ENCODE measurements at places on chromosomes 2 and 18.

- no peak for DNase-seq
- no peak overlapping the region for H3K27ac ChIP-seq
- no peaks in the 10 kb centered on the region for H3K36me3 ChIP-seq
- no peaks in the 10 kb centered on the region for H3K27me3 ChIP-seq
- H3K4me1 ChIP-seq, result no peaks in the 10 kb centered on the region
Measured at GRCh38 chr2:209685963-209686362, 85.7 kb upstream of the UNC80 start.

DNA sequence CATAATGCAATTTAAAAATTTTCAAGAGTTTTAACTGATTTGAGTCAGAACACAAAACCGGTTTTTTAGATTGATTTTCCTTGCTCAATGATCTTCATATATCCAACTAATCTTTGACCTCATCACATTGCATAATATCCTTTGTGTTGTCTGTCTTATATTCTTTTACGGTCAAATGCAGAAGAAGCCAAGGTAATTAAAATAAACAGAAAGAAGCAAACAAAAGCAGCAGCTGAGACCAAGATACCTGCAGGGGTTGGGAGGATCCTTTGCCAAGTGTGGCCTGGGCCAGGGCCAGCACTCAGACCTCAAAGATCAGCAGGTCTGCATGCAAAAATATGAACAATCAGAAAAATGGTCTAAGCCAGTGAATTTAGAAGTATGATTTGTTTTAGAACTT lies 428.9 kb upstream of the NETO1 start:
- no peaks in the 10 kb centered on the region for H3K4me1 ChIP-seq
- no peaks in the 10 kb centered on the region for H3K27me3 ChIP-seq
- DNase-seq, result no peak
- H3K4me3 ChIP-seq, result no peak overlapping the region
- H3K27ac ChIP-seq, result no peak overlapping the region

DNA sequence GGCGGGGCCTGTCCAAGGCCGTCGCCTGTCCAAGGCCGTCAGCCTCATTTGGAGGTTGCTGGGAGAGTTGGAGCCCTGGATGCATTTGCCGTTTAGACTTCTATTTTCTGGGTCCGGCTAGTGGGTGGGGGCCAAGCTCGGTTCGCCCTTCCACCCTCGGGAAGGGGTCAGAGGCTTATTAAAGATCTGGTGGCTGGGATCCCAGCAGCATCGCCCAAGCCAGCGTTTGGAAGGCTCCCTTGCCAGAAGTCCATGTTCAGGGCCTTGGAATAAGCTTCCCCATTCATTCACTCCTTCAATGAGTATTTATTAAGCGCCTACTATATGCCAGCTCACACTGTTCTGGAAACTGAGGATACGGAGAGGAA lies 516 bp upstream of the DOCK10 start:
- peak overlapping the region; percentile 84 for H3K4me3 ChIP-seq
- H3K27me3 ChIP-seq, result no peaks in the 10 kb centered on the region
- H3K27ac ChIP-seq, result peak overlapping the region; percentile 20
- peaks cover 34% of the 10 kb centered on the region for H3K4me1 ChIP-seq

- DNase-seq, result no peak
- no peak overlapping the region for H3K4me3 ChIP-seq
- H3K27me3 ChIP-seq, result no peaks in the 10 kb centered on the region
- no peak overlapping the region for H3K27ac ChIP-seq
Measured at GRCh38 chr2:207970147-207970825, 55.0 kb downstream of the PLEKHM3 start.

- DNase-seq, result no peak
- no peaks in the 10 kb centered on the region for H3K36me3 ChIP-seq
- H3K27ac ChIP-seq, result no peak overlapping the region
- no peaks in the 10 kb centered on the region for H3K4me1 ChIP-seq
- H3K27me3 ChIP-seq, result no peaks in the 10 kb centered on the region
Measured at GRCh38 chr2:16861530-16861929, 195.9 kb upstream of the CYRIA start.

GRCh38 chr2:149387411-149387810 lies 57.0 kb downstream of the LYPD6 start:
- H3K27me3 ChIP-seq, result peaks cover 7% of the 10 kb centered on the region
- no peak overlapping the region for H3K27ac ChIP-seq
- DNase-seq, result no peak

- H3K36me3 ChIP-seq, result no peaks in the 10 kb centered on the region
- no peaks in the 10 kb centered on the region for H3K4me1 ChIP-seq
- H3K4me3 ChIP-seq, result no peak overlapping the region
- DNase-seq, result no peak
Measured at GRCh38 chr2:73611193-73611592, 31.0 kb downstream of the NAT8 start.

DNA sequence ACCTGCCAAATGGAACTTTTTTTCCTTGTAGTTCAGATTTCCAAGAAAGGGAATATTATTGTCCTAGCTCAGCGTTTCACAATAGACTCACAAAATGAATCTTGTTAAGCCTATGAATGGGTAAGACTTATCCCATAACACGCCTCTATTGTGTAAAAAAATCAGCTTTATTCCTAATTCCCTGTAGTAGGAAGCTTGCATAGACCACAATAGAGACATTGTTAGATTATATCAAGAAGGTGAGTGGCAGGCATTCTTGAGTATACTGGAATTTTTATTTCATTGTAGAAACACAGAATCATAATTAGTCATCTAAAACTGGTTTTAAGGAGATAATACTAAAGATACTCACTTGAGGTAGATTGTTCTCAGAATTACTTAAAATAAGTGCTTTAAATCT lies 46.5 kb upstream of the SLC30A6 start:
- no peak overlapping the region for H3K4me3 ChIP-seq
- H3K36me3 ChIP-seq, result peaks cover 70% of the 10 kb centered on the region
- DNase-seq, result no peak
- H3K27ac ChIP-seq, result no peak overlapping the region
- H3K27me3 ChIP-seq, result no peaks in the 10 kb centered on the region
- H3K4me1 ChIP-seq, result no peaks in the 10 kb centered on the region

- peaks cover 5% of the 10 kb centered on the region for H3K36me3 ChIP-seq
- H3K4me1 ChIP-seq, result no peaks in the 10 kb centered on the region
- no peak overlapping the region for H3K27ac ChIP-seq
- no peak for DNase-seq
Measured at GRCh38 chr2:58688813-58689212, 447.7 kb upstream of the FANCL start.

DNA sequence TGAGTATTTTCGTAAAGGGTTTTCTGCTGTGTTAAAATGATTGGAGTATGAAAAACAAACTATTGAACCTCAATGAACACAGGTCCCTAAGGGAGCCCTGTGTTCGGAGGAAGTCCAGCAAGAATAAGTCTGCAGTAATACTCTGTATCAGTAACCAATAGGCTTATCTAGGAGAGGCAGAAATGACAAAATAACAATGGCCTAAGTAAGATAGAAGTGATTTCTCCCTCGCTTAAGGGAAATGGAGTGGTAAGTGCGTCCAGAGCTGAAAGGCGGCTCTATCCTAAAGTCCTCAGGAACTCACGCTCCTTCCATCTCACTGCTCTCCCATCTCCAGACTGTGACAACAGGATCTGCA lies 29.3 kb upstream of the MFSD6 start:
- peaks cover 2% of the 10 kb centered on the region for H3K4me1 ChIP-seq
- H3K27ac ChIP-seq, result no peak overlapping the region
- no peaks in the 10 kb centered on the region for H3K36me3 ChIP-seq
- no peak overlapping the region for H3K4me3 ChIP-seq
- DNase-seq, result no peak
- H3K27me3 ChIP-seq, result no peaks in the 10 kb centered on the region

DNA sequence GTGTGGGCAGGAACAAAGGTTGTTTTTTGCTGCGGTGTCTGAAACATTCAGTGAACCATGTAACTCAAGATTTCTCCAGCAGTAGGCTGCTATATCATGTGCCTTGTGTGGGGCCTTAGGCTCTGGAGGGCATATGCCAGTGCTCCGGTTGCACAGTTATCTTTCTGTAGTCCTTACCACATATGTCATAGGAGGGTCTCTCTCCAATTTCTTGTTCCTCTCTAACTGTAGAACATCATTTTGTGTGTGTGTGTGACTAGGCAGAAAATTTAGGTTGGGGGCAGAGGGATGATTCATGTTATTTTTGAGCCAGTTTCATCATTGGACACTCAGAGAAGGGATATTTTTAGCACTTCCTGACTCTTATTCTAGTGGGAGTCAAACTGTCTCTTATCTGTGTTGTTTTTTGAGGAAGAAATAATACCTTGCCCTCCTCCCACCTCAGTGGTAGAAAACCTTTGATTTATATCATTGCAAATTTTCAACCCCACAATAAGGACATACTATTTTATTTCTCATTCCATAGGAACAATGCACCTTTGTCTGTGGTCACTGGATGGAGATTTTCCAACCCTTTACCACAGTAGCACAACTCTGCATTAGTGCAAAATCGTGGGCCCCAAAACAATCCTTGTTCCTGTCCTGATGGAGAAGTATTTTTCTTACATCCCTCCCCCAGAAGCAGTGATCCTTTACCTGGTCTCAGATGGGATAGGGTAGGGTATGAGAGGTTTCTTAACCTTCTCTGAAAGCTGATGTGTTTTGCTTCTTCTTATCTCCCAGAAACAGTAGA lies 113.9 kb downstream of the CCDC74A start:
- H3K4me3 ChIP-seq, result no peak overlapping the region
- peaks cover 10% of the 10 kb centered on the region for H3K27me3 ChIP-seq
- no peak overlapping the region for H3K27ac ChIP-seq
- no peaks in the 10 kb centered on the region for H3K4me1 ChIP-seq
- no peaks in the 10 kb centered on the region for H3K36me3 ChIP-seq
- no peak for DNase-seq

- DNase-seq, result no peak
- no peaks in the 10 kb centered on the region for H3K27me3 ChIP-seq
- H3K4me1 ChIP-seq, result no peaks in the 10 kb centered on the region
- peaks cover 24% of the 10 kb centered on the region for H3K36me3 ChIP-seq
- H3K27ac ChIP-seq, result no peak overlapping the region
Measured at GRCh38 chr2:72561621-72562318, 264.1 kb downstream of the EXOC6B start.

All from naive thymus-derived CD8-positive, alpha-beta T cell (primary cell).